Stimulated activated CD8-positive, alpha-beta memory T cell treated with anti-CD3 and anti-CD28 coated beads, Interleukin-2, amount 100 ng/mL, for 1 hour (primary cell): ENCODE measurements at places on chromosomes 13 and 19.
A peak's percentile ranks its signal among the peaks of the same experiment; 100 is the strongest.

DNA sequence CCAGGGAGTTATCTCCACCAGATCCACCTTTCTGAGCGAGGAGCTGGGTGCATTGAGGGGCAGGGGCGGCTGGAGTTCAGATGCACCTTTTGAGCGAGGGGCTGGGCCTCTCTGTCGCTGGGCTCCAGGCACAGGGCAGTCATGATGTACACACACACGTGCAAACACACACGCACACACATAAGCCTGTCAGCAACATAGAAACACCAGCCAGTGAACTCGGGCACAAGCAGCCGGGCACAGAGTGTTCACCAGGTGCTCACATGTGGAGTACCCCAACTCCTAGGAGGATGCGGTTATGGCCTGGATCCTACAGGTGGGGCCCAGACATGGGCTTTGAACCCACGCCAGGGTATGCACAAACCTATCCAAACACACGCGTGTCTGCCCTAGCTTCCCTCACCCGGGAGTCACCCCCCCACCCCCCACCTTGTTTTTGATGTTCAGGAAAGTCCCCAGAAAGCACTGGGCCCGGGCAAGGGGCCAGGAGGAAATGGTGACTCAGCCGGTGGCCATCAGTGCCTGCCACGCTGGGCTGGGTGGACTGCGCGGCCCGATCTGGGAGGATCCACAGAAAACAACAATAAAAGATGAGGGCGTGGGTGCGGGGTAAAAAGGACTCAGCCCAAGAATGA, 13.3 kb downstream of the ARRDC2 start:
- DNase-seq, result peak; percentile 56

GRCh38 chr19:51090471-51090870, 7.8 kb upstream of the KLK14 start:
- DNase-seq, result no peak

GRCh38 chr19:29665826-29666577, 741 bp downstream of the PLEKHF1 start:
- no peak for DNase-seq

DNA sequence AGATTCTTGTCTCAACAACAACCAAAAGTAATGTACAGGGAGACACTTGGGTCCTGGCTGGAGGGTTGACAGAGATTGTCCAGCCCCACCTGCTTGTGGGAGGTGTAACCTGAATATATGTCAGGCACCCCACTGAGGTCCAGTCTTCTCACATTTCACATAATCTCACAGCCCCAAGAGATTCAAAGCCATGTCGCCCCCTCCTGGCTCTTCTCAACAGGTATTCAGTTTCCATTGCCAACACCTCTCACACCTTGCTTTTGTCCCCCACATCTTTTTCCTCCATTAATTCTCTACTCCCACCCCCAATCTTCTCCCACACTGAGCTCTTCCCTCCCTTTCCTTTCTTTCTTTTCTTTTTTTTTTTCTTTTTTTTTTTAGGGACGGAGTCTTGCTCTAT, 11.2 kb downstream of the UNC13A start:
- DNase-seq, result no peak

- no peak for DNase-seq
Measured at GRCh38 chr13:51347099-51347498, 7.6 kb downstream of the SERPINE3 start.

DNA sequence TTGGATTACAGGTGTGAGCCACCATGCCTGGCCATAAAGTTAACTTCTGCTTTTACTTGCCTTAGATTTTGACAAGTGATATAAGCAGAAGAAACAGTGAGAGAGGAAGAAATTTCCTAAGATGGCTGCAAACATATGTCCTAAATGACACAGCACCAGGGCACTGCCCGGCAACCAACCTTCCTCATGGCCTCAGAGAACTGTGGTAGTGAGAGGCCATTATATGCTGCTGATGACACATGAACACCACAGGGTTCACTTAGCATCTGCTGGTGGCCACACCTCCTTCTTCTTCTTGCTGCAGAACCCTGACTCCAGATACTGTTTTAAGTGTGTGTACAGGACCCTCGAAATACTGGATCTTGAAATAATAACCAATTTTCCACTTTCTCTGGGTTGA, 88.2 kb downstream of the KCTD12 start:
- no peak for DNase-seq

DNA sequence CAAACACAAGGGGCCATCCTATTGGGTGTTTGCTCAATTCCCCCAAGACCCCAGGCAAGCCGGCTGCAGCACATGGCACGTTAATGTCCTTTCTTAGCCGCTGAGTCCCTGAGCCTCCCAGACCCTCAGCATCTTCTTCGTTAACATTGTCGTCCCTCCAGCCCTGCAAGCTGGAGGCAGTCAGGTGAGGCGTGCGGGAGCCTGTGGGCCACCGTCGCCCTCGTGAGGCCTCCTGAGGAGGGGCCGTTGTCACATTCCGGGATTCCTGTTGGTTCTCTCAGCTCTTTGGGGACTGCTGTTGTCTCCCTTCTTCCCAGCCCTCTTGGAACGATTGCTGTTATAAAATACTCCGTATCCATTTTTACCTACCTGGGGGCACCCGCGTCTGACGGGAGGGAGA, 140.6 kb downstream of the KDM4B start:
- DNase-seq, result no peak

- DNase-seq, result no peak
Measured at GRCh38 chr19:38888876-38889275, 10.5 kb downstream of the SIRT2 start.

DNA sequence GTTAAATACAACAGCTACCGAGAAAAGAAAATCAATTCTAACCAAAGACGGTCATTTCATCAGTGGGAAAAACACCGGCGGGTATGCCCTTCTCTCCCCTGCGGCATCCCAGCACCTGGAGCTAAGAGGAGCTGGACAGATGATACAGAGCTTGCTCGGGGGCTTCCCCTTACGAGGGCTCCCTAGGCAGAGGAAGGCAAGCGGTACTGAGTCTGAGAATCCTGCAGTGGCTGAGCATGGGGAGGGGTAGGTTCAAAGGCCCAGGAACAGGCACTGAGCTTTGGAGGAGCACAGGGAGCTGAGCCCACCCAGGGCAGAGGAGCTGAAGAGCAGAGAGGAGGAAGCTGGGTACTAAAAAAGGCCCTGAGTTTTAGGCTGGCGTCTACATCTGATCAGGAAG, 12.7 kb downstream of the STK24 start:
- no peak for DNase-seq

GRCh38 chr19:53864308-53864836, 3.3 kb upstream of the MYADM start:
- DNase-seq, result no peak

DNA sequence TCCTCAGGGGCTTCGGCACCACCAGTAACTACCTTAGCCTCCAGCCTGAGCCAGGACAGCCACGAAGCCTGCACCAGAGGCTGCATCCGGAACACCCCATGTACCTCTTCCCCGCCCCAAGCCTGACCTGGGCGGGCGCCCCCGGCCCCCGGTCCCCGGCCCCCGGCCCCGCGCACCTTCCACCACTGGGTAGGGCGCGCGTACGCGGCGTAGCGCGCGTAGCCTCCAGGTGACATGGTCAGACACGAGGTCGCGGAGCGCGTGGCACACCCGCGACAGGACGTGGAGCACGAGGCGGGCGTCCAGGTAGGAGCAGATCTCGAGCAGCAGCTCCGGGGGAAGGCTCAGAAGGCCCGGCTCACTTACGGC, 450 bp downstream of the FBXW9 start:
- DNase-seq, result no peak
